Right atrium auricular region (tissue), 2 donors: ENCODE measurements at places on chromosomes 7 and 10. TPM values are rescaled to one million over a fixed set of nuclear protein-coding genes. Genes with fewer than 3 reads are reported as not detected.
A peak's percentile ranks its signal among the peaks of the same experiment; 100 is the strongest.

Gene HOXA5
- total RNA-seq, result 0.96 TPM

DNA sequence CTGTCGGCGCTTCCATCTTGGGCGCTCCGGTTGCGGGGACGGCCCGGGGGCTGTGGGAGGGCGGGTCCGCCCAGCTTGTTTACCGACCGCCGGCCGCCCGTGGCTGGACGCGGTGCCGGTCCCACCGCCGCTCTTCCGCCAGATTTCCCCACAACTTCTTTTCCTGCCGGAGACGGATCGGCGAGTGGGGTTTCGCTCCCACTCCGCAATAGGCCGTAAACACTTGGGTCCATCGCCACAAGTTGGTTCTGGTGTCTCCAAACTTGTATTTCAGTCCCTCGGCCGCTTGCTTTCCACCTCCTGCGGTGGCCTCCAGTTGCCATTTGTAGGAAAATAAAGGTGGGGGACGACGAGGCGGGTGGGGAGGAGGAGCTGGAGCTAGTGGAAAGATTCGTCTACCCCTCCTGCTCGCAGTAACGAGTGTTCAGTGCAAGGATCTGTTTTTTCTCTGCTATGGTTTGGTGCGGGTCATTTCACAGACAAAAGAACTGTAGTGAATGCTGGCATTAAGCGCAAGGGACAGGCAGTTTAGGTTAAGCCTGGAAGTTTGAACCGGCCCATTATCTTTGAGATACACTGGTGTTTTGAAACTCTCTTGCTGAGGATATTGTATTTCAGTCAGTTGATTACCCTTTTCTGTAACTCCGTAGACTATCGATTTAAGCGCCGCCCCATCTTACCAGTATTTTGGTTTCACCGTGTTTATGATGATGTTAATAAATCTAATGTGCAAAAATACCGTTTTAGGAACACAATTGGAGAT lies 24.3 kb upstream of the ZRANB1 start:
- no peaks in the 10 kb centered on the region for H3K27me3 ChIP-seq
- H3K4me1 ChIP-seq, result peaks cover 42% of the 10 kb centered on the region
- DNase-seq, result no peak
- peak overlapping the region; percentile 75 for H3K4me3 ChIP-seq

GRCh38 chr10:7408291-7409044 lies 2.4 kb downstream of the SFMBT2 start:
- peaks cover 74% of the 10 kb centered on the region for H3K4me1 ChIP-seq
- peak overlapping the region; percentile 78 for H3K27ac ChIP-seq
- H3K4me3 ChIP-seq, result peak overlapping the region; percentile 79
- no peak for DNase-seq
- H3K36me3 ChIP-seq, result no peaks in the 10 kb centered on the region

DNA sequence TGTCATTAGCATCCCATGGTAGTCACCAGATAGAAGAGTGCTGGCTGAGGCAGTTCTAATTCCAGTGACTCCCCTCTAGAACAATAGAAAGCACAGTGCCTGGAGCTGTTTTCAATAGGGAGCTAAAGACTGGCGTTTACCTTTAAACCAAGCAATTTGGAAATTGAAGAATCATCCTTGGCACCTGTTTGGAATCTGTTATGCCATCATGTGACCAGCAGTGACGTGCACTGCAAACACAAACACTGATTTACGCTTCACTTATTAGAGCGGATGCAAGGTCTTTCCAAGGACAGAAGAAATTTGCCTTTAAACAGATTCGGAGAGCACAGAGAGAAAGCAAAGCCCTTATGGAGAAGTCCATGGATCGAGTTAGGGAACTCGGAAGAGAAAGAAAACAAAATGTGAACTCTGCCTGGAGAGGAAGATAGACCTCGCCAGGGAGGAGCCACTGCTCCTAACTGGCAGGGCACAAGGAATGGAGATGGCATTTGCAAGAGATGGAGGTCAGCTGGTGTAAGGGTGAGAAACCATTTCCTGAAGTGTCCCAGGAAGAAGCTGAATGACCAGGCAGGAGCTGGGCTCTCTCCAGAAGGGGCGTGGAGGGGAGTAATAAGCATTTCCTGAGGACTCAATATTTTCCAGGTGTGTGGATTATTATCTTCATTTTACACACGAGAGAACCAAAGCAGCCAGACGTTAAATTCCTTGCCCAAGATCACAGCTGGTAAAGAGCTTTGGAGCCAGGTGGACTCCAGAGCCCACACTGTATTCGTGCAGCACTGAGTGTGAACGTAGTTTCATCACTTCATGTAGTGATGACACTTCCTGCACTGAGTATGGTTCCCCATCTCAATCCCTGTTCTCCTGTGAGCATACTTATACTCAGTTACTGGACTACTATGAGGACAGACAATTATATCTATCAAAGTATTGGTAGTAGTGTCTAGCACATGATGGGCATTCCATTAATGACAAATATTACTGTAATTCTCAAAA lies 97.7 kb downstream of the CUBN start:
- H3K27ac ChIP-seq, result no peak overlapping the region
- no peaks in the 10 kb centered on the region for H3K27me3 ChIP-seq
- DNase-seq, result no peak
- peaks cover 30% of the 10 kb centered on the region for H3K4me1 ChIP-seq
- H3K36me3 ChIP-seq, result no peaks in the 10 kb centered on the region
- H3K4me3 ChIP-seq, result no peak overlapping the region

DNA sequence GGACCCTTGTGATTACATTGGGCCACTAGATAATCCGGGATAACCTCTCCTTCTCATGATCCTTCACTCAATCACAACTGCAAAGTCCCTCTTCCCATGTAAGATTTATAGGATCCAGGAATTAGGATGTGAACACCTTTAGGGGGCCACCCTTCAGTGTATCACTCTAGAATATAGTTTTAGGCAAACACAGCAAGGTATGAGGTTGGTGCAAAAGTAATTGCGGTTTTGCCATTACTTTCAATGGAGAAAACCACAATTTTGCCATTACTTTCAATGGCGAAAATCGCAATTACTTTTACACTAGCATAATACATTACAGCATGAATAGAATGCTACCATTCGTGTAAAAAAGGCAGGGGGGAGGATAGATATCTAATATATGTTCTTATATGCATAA lies 104.0 kb downstream of the BAMBI start:
- H3K36me3 ChIP-seq, result no peaks in the 10 kb centered on the region
- H3K4me1 ChIP-seq, result no peaks in the 10 kb centered on the region
- no peak overlapping the region for H3K27ac ChIP-seq
- no peak for DNase-seq
- no peaks in the 10 kb centered on the region for H3K27me3 ChIP-seq

Gene CH25H
- 1.8 TPM for total RNA-seq

GRCh38 chr10:126186766-126187165 lies 201.5 kb downstream of the ADAM12 start:
- H3K27ac ChIP-seq, result no peak overlapping the region
- H3K4me1 ChIP-seq, result no peaks in the 10 kb centered on the region
- H3K27me3 ChIP-seq, result no peaks in the 10 kb centered on the region
- H3K4me3 ChIP-seq, result no peak overlapping the region

GRCh38 chr7:22156205-22156604 lies 200.7 kb downstream of the RAPGEF5 start:
- DNase-seq, result no peak
- no peak overlapping the region for H3K4me3 ChIP-seq
- H3K27me3 ChIP-seq, result no peaks in the 10 kb centered on the region

GRCh38 chr7:7761340-7761973 lies 43.0 kb upstream of the RPA3 start:
- no peaks in the 10 kb centered on the region for H3K27me3 ChIP-seq
- H3K4me3 ChIP-seq, result peak overlapping the region; percentile 40
- H3K27ac ChIP-seq, result peak overlapping the region; percentile 59
- no peaks in the 10 kb centered on the region for H3K36me3 ChIP-seq

Gene MACROH2A2
- total RNA-seq, result 19.6 TPM

- no peaks in the 10 kb centered on the region for H3K4me1 ChIP-seq
- H3K36me3 ChIP-seq, result no peaks in the 10 kb centered on the region
- H3K27me3 ChIP-seq, result no peaks in the 10 kb centered on the region
- H3K27ac ChIP-seq, result no peak overlapping the region
These were observed 86.7 kb upstream of the PRKAR2B start for GRCh38 chr7:106957766-106958165.

Gene CPED1
- 13.8 TPM for total RNA-seq

GRCh38 chr10:96236090-96236478 lies 35.3 kb downstream of the BLNK start:
- DNase-seq, result no peak
- H3K27ac ChIP-seq, result no peak overlapping the region
- H3K4me3 ChIP-seq, result no peak overlapping the region
- no peaks in the 10 kb centered on the region for H3K36me3 ChIP-seq

- H3K27me3 ChIP-seq, result no peaks in the 10 kb centered on the region
- no peaks in the 10 kb centered on the region for H3K36me3 ChIP-seq
- H3K4me1 ChIP-seq, result peaks cover 36% of the 10 kb centered on the region
- no peak overlapping the region for H3K4me3 ChIP-seq
- DNase-seq, result no peak
These were observed 150.2 kb downstream of the GRK5 start for GRCh38 chr10:119357412-119358151.

DNA sequence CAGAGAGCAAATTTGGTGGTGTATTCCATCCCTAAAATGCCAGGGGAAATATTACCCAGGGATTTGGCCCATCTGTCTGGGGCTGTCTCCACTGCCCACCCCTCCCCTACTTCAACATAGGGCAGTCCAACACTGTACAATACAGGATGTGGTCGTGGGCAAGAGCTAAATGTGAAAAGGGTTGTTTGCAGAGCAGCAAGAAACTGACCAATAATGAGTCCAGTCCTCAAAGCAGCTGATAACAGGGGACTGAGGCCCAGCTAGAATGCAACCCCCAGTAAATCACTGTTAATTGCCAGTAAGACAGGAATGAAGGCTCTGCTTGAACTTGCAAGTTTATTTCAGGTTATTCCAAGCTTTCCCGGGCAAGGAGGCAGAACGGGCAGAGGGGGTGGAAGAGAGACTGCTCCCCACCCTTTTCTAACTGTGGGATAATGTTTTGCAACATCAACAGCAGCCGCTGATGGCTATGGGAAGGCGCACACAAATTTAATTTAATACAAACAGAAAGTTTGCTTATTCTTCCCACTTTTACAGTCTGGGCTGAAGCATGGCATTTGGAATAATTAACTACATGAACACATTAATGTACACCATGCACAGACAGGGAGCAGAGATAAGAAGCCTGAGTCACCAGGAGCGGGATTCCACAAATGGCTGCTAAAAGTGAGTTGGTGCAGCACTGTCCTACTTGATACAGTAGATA lies 36.8 kb downstream of the AFAP1L2 start:
- no peaks in the 10 kb centered on the region for H3K36me3 ChIP-seq
- DNase-seq, result no peak
- H3K27ac ChIP-seq, result peak overlapping the region; percentile 37
- peaks cover 12% of the 10 kb centered on the region for H3K4me1 ChIP-seq
- H3K27me3 ChIP-seq, result no peaks in the 10 kb centered on the region

Gene PLCE1
- 28.1 TPM for total RNA-seq

Gene CTNNA3
- total RNA-seq, result 20.3 TPM

Gene STEAP1
- total RNA-seq, result 1.8 TPM

GRCh38 chr7:1257221-1257620 lies 24.5 kb downstream of the UNCX start:
- no peak overlapping the region for H3K27ac ChIP-seq
- no peaks in the 10 kb centered on the region for H3K27me3 ChIP-seq
- H3K4me1 ChIP-seq, result no peaks in the 10 kb centered on the region
- DNase-seq, result no peak

Gene ACTR3C
- 4.1 TPM for total RNA-seq

DNA sequence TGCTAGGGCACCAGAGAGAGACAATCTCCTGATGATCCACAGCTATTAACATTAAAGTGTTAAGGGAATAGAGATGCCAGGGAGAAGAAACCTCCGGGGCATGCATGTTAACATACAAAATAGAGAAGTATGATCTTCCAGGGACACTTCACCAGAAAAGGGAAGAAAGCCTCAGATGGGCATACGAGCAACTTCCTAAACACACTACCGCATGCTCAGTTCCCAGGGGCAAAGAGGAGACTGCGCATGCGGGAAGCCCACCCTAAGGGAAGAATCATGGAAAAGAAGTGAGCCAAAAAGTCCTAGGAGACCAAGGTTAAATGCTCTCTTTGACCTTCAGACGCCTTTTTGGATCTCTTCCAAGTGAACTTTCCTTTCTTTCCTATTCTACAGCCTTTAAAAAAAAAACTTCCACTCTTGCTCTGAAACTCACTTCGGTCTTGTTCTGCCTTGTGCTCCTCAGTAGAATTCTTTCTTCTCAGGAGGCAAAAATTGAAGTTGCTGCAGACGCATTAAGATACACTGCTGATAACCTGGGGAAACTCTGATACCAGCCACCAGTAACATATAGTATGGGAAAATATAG lies 1211.3 kb downstream of the REEP3 start:
- no peaks in the 10 kb centered on the region for H3K4me1 ChIP-seq
- H3K4me3 ChIP-seq, result no peak overlapping the region
- DNase-seq, result no peak
- H3K27me3 ChIP-seq, result no peaks in the 10 kb centered on the region
- H3K27ac ChIP-seq, result no peak overlapping the region
- H3K36me3 ChIP-seq, result no peaks in the 10 kb centered on the region

- peaks cover 62% of the 10 kb centered on the region for H3K4me1 ChIP-seq
- H3K27ac ChIP-seq, result peak overlapping the region; percentile 97
- no peaks in the 10 kb centered on the region for H3K27me3 ChIP-seq
- H3K36me3 ChIP-seq, result no peaks in the 10 kb centered on the region
- peak overlapping the region; percentile 85 for H3K4me3 ChIP-seq
- DNase-seq, result no peak
These were observed 515 bp upstream of the SLC4A2 start for GRCh38 chr7:151058781-151059366.

Gene OR6B1
- total RNA-seq, result not detected

- H3K27me3 ChIP-seq, result no peaks in the 10 kb centered on the region
- H3K4me3 ChIP-seq, result no peak overlapping the region
- H3K36me3 ChIP-seq, result no peaks in the 10 kb centered on the region
- DNase-seq, result no peak
- no peaks in the 10 kb centered on the region for H3K4me1 ChIP-seq
These were observed 421.4 kb downstream of the GALNT17 start for GRCh38 chr7:71553306-71553705.

DNA sequence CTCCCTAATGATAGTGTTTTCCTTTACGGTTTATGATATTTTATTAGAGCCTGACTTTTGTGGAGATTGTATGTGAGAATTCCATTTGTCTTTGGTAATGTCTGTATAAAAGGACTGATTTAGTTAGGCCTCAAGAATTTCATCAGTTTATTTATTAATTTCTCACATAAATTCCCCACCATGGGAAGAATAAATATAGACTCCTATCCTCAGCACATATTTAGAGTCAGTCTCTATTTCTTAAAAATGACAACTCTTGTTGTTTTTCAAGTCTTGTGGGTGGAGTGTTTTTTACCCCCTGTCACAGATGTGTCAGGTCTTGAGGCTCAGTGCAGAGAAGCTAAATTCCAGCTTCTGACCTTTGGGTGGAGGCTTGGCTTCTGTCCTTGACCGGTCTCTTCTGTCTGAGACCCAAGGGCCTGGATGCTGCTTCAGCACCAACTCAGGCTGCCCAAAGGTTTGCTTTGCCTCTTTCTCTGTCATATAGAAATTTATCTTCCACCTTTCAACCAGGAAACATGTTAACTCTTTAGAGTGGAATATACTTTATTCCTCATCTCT lies 117.3 kb upstream of the INHBA start:
- no peak overlapping the region for H3K27ac ChIP-seq
- H3K27me3 ChIP-seq, result no peaks in the 10 kb centered on the region
- no peaks in the 10 kb centered on the region for H3K36me3 ChIP-seq
- no peak for DNase-seq
- no peaks in the 10 kb centered on the region for H3K4me1 ChIP-seq
